ENCODE measurements at places on chromosomes 5 and 9.

GRCh38 chr9:4061717-4062116 is 238.2 kb downstream of the GLIS3 start:
- no peak for DNase-seq

- DNase-seq = no peak
Measured at GRCh38 chr5:93327605-93328004, 253.4 kb downstream of the NR2F1-AS1 start.

DNA sequence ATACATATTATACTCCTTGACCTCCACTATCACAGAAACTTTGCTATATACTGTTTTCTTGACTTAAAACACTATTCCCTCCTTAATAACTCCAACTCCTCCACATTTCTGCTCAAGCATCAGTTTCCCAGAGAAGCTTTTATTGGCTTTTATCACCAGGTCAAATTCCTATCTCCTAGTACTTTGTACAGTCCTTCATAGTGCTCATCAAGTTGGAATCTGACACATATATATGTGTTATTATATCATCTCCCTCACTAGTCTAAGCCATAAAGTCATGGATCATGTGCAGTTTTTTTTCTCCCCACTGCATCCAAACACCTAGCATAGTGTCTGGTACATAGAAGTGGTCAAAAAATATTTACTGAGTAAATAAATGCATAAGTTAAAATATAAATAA is 59.1 kb downstream of the BHMT start:
- DNase-seq = no peak

DNA sequence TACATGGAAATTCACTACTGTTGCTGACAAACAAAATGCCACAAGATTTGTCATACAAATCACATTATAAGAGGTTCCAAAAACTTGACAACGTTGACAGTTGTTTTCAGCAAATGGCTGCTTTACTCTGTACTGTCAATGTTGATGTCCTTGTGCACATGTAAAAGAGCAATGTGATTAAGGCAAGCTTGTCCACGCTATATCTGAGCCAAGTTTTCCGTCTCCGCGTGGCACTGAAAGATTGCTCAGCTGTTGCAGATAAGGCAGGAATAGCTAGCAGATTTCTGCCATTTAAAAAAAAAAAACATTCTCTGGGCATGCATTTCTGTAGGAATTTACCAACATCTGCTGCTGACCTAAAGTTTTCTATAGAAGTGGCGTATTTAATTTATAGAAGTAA is 46.4 kb upstream of the MEF2C start:
- DNase-seq = no peak

DNA sequence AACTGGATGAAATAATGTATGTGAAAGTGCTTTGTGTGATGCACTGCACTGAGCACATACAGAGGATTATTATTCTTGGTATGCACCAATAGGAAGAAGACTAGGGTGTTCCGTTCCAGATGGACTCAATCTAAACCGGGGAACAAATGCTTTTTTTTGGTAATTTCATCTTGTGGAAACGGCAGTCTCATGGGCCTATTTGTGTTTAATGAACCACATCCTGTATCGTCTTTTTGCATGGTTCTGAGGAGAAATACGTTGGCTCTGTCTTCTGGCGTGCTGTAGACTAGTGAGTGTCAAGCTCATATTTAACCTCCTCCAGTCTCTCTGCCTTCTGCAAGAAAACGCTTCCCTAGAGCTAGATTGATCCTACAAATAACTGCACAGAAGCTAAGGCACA is 30.0 kb downstream of the TRIM32 start:
- DNase-seq = peak; percentile 32

- DNase-seq = no peak
Measured at GRCh38 chr5:156402387-156402921, 75.5 kb downstream of the SGCD start.

- DNase-seq = no peak
Measured at GRCh38 chr5:141649056-141649688, 2.0 kb downstream of the FCHSD1 start.

GRCh38 chr9:134130503-134131375 is 5.1 kb upstream of the WDR5 start:
- no peak for DNase-seq

GRCh38 chr5:39713250-39713916 is 288.6 kb upstream of the DAB2 start:
- DNase-seq = no peak

GRCh38 chr9:126488310-126488709 is 125.4 kb upstream of the LMX1B start:
- DNase-seq = no peak

GRCh38 chr5:9401786-9402472 is 143.9 kb downstream of the SEMA5A start:
- no peak for DNase-seq

GRCh38 chr5:116847960-116848359 is 273.3 kb upstream of the SEMA6A start:
- no peak for DNase-seq

GRCh38 chr9:109256336-109256735 is 64.5 kb downstream of the EPB41L4B start:
- no peak for DNase-seq

DNA sequence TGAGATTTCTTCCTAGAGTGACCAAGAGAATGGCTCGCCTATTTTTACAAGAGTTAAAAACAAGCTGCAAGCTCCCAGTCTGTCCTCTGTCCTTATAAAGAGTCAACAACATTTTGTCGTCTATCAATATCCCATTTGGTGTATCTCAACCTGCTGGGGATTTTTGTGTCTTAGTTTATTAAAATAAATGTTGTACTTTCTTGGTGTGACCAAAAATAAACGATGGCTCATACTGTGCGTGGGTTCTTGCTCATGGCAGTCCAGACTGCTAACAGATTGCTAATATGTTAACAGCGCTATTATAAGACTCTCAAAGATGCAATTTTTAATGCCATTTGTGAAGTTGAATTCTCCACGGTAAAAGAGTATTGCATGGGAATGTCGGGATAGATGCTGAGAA is 569.9 kb downstream of the GABRG2 start:
- DNase-seq = no peak

GRCh38 chr9:120935383-120935857 is 8.8 kb upstream of the TRAF1 start:
- DNase-seq = no peak

- no peak for DNase-seq
Measured at GRCh38 chr5:97979740-97980139, 793.7 kb upstream of the RGMB start.

DNA sequence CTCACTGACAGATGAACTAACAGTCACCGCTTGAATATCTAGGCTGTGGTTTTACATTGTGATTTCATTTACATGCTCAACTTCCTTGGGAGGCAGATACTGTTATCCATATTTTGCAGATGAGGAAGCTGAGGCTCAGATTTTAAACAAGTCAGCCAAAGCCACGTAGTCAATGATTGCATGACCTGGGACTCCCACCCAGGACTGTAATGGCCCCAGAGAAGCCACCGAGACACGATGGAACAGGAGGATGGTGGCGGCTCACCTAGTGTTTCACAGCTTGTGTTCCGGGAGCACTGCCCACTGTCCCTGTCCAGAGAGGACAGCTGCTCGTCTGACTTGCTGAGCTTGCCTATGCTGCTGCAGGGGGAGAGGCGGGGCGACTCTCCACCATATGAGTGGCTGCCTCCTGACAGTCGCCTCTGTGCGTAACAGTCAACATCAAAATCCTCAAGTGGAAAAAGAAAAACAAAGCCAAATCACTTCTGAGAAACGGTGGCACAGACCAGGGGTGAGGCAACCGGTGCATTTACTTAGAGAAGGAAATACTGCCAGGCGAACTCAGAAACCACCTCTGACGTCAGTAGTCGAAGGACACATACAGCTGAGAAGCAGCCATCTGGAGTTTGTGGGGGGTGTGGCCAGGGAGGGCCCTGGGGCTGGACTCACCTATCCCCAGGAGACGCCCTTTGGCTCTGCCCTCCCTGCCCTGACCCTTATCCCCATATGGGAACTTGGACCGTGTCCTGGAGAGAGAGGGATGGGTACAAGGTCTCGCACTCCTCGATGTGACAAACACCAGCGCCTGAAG is 82.5 kb downstream of the PRRT1B start:
- DNase-seq = no peak

- no peak for DNase-seq
Measured at GRCh38 chr5:1867114-1867814, 15.5 kb downstream of the IRX4 start.

DNA sequence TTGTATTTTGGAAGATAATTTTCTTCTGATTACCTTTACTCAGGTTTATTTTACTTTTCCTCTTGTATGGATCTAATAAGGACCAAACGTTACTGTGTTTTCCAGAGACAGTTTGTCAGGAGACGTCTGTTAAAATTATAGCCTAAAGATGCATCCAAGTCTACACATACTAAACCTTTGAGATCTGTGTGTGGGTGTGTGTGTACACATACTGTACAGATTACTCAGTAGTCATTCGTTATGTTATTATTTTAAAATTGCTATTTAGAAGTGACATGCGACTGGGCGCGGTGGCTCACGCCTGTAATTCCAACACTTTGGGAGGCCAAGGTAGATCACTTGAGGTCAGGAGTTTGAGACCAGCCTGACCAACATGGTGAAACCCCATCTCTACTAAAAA is 51.6 kb upstream of the CNTLN start:
- DNase-seq = no peak

GRCh38 chr5:138077064-138077696 is 6.7 kb upstream of the WNT8A start:
- peak; percentile 3 for DNase-seq

DNA sequence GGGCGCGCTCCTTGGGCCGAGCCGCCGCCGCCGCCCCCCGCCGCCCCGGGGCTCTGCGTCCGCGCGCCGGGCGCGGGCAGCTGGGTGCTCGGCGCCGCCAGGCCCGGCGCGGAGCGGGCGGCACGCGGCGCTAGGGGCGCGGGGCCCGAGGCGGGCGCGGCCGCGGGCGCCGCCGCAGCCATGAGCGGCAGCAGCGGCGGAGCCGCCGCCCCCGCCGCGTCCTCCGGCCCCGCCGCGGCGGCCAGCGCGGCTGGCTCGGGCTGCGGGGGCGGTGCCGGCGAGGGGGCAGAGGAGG is 351 bp downstream of the TRIO start:
- DNase-seq = no peak

DNA sequence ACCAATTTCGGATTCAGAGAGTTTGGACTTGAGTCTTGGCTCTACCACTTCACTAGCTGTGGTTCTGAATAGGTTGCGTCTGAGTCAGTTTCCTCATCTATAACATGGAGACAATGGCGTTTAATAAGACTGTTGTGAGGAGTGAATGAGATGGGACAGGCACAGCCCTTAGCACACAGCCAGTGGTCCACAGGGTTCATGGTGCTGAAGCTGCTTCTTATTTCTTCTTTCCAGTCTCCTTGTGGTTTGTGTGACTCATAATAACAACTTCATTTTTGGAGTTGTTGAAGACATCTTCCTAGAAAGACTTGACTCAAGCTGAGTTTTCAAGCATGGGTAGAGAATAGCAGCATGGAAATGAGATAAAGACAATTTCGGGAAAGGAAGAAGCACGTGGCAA is 172.6 kb upstream of the PPP2R2B start:
- no peak for DNase-seq

DNA sequence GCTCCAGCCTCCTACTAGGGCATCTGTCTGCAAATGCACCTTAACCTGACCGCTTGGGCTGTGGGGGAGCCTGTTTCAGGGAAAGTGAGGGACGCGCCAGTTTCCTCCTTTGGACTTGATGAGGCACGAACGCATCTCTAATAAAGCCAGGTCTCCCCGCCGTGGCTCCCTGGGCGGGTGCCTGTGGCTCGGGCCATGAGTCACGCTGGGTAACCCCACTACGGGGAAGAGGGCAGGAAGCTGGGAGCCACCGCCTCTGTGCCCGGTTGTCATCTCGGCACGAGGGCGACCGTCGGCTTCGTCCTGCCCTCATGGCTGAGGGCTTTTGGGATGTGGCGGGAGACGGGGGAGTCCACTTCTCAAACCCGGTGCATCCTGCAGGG is 12.1 kb downstream of the NOTCH1 start:
- no peak for DNase-seq

DNA sequence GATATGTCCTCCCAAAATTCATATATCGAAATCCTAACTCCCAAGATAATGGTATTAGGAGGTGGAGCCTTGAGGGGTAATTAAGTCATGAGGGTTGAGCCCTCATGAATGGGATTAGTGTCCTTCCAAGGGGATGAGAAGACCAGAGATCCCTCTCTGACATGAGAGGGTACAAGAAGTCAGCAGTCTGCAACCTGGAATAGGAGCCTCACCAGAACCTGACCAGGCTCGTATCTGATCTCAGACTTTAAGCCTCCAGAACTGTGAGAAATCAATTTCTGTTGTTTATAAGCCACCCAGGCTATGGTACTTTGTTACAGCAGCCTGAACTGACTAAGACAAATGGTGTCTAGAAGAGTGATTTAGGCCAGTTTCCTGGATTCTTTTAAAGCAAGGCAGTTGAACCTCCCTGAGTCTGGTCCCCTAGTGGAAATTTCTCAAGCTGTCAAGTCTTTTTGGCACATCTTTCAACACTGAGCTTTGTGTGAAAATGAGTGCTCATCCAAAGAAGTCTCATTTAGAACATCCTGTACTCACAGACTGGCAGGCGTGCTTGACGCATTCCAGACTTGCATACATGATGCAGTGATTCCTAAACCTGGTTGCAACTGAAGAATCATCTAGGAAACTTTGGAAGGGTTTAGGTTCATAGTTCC is 254.8 kb upstream of the PPP1R2B start:
- no peak for DNase-seq

DNA sequence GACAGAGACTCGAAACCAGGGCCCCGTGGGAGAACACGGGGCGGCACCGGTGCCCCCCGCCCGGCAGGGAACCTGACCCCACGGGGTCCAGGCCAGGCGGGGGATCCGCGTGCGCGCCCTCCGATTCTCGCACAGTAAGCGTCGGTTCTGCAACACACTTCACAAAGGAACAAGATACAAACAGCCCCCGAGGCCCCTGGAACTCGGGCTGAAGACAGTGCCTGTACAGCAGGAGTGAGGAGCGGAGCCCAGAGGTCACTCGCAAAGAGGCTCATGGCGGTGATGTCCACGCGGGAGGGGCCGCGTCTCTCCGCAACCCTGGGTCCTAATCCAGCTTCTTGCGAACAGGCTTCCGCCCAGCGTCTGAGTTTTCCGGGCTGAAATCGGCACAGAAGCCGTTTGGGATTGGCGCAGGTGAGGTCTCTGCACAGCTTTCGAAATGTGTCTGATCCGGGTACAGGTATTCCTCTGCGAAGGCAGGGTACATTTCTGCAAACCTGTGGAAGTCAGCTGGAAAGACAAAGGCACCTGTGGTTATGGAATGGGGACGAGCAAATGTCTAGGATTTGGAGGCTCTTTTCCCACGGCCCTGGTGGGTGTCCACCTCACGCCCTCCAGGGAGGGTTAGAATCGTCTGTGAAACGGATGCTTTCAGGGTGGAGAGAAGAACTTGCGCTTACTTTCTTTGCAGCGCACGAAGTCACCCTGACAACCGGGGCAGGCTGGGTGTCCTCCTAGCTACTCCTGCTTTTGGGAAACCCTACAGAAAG is 18.3 kb upstream of the SLC6A3 start:
- DNase-seq = no peak

All from SK-N-MC (cell line).